ENCODE measurements at places on chromosomes 11 and 22. TPM values are rescaled to one million over a fixed set of nuclear protein-coding genes. Genes with fewer than 3 reads are reported as not detected.

DNAJB7 gene
- total RNA-seq: not detected

SLC25A45 gene
- total RNA-seq: 0.50 TPM

CABP2 gene
- total RNA-seq: not detected

DNA sequence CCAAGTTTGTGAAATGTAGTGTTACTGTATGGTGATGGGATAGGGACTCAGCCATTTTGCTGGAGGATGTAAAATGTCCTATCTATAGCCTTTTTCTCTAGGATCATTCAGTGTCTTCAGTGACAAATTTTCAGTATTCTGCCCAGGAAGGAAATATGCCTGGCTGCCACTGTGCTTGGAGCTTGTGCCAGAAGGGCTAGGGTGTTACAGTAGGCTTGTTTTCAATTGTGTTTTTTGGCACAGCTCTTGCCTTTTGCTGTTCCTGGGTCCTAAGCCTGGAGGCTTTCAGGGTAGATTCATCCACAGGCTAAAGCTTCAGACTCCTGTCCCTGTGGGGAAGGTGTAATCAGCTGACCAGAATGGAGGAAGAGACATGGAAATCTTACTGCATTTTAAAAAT is 22.0 kb upstream of the PHOX2A start:
- DNase-seq: no peak

OR4C6 gene
- total RNA-seq: not detected

FAM83F gene
- 67.3 TPM for total RNA-seq

GRCh38 chr11:101091781-101092180 is 37.8 kb downstream of the PGR start:
- DNase-seq: peak; percentile 19

DNA sequence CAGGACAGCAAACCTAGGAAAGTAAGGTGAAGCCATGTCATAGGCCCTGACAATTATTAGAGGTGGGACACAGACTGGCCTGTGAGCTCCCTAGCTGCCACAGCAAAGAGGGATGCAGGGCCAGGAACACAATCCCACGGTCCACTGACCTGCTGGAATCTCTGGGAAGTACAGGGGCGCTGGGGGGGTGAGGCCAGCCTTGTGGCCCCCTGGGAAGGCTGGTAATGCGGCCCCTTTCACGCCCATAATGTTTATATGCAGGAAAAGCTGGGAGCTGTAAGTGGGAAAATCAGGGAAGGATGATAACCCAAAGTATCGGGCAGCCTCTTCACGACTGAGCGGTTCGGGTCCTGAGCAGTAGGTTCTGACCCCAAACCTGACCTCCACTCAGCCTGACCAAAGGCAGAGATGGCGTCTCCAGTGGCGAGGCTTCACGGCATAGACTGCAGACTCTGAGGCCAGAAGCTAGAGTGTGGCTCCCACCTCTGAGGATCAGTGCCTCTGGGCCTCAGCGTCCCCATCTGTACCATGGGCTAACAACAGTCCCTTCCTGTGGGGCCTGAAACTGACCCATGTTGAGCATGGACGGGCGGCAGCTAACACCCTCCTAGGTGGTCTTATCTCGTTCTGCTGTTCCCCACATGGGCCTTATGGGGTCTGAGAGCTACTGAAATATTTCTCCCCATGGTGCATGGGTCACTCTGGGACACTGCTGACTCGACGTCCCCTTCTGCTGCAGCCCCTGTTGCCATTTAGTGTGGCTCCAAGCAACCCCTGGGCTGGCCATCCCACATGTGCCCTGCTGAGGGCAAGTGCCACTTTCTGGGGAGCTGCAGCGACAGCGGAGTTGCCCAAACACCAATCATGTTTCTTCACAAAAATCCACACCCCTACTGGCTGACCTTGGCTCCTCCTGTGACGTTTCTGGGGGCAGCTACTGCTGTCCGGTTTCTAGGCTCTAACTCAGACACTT is 101.8 kb downstream of the PHF21B start:
- DNase-seq: no peak

CABP4 gene
- total RNA-seq: 5.8 TPM

DNA sequence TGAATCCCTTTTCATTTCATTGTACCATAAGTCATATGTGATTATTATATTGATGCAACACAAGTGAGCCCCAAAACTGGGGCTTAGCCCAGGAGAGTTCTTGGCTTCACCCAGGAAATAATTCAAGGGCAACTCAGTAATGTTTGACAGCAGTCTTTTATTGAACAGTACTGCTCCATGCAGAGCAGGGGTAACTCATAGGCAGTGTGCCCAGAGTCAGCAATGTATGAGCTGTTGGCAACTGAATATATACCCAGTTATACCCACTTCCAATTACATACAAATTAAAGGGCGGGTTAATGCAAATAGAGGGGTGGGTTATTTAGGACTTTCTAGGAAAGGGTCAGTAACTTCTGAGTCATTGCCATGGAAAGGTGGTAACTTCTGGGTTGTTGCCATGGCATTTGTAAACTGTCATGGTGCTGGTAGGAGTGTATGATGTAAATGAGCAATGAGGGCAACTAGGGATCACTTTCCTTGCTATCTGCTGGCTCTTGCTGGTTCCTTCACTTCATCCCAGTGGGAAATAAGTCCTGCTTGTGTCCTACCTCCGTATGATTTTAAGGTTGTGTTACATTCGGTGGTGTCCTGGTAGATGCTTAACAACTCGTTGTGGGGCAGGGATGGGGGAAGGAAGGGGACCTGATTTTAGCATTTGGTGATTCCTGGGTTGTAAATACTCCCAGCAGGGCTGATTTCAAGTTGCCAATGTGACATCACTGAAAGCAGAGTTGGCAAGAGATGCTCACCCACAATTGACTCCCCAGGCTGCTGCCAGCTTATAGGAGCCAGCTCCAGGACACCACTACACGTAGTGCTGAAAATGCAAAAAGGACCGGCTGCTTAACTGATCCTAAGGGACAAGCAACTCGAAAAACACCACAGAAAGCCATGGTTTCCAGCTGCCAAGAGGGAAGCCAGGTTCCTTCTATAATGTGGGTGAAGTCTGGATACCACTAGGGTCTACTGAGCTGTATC is 70.1 kb downstream of the SYT9 start:
- DNase-seq: no peak

SULT4A1 gene
- 1.5 TPM for total RNA-seq

- DNase-seq: no peak
Measured at GRCh38 chr11:3894128-3894731, 38.8 kb downstream of the STIM1 start.

DNA sequence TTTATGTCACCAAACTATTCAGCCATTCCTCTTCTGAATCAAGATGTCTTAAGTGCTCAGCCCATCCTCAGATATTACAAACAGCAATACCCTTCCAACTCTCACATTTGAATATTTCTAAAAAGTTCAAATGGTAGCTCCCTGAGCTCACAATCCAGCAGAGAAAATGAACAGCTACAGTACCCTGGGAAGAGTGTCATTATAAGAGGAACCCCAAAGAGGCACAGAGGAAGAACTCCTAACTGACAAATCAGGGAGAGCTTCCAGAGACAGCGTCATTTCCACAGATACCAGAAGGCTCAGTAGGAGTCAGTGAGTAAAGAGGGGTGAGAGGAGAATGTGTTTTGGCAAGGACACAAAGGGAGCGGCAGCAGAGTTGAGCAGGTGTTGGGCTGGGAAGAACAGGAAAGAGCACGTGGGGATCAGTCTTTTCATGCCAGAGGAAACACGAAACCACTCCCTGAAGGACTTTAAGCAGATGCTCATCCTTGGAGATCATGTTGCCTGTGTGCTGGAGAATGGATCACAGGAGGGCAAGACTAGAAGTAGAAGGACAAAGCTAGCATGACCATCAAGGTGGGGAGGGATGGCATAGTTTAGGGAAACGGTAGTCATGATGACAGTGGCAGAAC is 4.3 kb downstream of the CLTCL1 start:
- peak; percentile 96 for DNase-seq

DNA sequence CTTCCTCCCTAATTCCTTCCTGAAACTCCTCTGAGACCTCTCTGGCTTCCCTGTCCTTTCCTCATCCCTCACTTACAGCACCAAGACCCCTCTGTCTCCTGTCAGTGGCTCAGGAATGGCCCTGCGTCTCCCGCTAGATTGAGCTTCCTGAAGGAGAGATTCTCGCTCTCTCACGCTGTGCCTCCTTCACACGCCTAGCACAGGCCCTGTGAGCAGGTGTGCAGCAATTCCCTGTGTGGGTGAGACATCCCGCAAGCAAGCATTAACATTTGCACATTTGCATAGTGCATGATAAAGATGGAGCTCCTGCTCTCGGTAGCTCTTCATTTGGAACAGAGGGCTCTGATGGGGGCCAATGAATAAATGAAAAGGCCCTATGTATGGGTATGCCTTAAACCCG is 159.8 kb downstream of the ADAMTS15 start:
- no peak for DNase-seq

- DNase-seq: peak; percentile 57
Measured at GRCh38 chr11:94309757-94310156, 5.4 kb downstream of the IZUMO1R start.

DNA sequence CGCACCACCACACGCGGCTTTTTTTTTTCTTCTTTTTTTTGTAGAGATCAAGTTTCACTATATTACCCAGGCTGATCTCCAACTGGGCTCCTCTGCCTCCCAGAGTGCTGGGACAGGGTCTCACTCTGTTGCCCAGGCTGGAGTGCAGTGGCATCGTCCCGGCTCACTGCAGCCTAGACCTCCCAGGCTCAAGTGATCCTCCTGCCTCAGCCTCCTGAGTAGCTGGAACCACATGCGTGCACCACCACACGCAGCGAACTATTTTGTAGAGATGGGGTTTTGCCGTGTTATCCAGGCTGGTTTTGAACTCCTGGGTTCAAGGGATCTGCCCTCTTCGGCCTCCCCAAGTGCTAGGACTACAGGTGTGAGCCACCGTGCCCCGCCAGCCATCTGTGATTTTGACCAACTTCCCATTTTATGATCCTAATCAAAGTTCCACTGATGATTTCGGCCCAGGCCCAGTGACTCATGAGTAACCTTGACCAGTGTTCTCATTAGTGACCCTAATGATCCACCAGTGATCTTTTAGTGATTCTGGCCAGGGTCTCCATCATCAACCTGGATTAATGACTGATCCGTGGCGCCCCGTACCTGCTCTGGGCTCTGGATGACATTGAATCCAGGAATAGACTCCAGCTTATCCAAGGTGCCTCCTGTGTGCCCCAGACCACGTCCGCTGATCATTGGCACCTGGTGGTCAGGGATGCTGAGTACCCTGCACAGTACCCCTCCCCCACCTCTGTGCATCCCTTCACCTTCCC is 1.7 kb downstream of the TYMP start:
- no peak for DNase-seq

DNA sequence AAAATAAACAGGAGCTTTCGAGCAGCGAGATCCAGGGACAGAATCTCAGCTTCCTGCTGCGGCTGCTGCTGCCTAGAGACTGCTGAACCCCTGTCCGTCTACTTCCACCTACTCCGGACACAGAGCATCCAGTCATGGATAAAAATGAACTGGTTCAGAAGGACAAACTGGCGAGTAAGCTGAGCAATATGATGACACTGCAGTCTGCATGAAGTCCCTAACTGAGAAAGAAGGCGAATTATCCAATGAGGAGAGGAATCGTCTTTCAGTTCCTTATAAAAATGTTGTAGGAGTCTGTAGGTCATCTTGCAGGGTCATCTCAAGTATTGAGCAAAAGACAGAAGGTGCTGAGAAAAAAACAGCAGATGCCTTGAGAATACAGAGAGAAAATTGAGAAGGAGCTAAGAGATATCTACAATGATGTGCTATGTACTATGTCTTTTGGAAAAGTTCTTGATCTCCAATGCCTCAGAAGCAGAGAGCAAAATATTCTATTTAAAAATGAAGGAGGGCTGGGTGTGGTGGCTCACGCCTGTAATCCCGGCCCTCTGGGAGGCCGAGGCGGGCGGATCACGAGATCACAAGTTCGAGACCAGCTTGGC is 11.1 kb upstream of the MS4A2 start:
- no peak for DNase-seq

DNA sequence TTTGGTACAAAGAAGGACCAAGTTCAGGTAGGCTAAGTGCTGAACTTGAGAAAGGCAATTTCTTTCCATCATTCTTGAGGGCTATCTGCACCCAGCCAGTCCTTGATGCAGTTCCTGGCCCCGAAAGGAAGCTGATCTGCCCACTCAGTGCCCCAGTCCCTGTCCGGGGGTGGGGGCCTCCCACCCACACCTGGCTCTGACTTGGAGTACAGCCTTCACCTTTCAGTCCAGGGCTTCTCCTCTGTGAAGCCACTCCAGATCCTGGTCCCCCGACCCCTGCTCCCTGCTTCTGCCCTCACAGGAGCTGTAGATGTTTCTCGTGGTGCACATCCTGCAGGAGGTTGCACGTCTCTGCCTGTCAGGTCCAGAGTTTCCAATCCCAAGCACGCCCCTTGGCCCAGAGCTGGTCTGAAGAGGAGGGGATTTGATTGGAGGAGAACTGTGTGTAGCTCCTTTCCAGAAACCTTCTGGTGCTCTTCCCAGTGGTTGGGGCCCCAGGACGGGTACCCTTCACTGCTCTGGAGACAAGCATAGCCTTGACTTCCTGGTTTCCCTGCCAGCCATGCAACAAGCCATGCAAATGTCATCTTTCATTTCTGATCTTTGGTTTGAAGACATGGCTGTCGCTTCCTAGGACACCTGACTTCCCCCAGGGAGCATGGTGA is 75.3 kb downstream of the BCR start:
- DNase-seq: no peak

MADD gene
- total RNA-seq: 23.4 TPM

DNA sequence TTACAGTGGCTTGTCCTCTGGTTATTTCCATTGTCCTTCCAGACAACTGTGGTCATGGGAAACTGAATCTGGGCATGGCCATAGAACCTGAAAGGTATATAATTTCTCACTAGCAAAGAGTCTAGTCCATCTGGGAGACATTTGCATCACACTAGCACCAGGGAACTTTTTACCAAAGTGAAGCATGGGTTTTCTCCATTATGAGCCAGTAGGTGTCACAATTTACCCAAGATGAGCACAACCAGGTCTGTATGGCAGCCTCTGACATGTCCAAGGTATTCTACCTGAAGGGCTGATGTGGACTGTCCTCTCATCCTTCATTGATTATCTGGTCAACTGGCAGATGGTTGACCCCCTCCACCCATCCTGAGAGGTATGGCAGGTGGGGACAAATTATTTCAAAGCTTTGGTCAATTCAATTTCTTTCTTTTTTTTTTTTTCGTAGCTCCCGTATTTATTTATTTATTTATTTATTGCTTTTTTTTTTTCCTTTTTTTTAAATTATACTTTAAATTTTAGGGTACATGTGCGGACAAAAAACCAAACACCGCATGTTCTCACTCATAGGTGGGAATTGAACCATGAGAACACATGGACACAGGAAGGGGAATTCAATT is 425.9 kb downstream of the TMEM135 start:
- peak; percentile 54 for DNase-seq

DNA sequence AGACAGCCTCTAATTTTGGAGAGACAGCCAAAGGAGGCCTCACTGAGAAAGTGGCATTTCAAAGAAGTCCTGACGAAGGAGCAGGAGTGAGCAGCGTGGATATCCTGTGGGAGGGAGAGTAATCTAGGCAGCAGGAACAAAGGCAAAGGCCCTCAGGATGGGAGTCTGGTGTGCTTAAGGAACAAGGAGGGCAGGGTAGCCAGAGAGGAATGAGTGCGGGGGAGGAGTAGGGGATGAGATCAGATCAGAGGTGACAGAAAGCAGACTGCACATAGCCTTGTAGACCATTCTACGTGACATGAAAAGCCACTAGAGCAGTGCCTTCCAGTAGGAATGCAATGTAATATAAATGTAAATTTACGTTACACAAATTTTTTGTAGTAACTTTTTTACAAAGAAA is 5.6 kb downstream of the SLC36A4 start:
- no peak for DNase-seq

GRCh38 chr11:72394416-72394815 is 39.9 kb downstream of the CLPB start:
- DNase-seq: no peak
